HCT116 (cell line): ENCODE measurements at places on chromosomes 1 and 21.
A peak's percentile ranks its signal among the peaks of the same experiment; 100 is the strongest.

GRCh38 chr1:84436876-84437655, 38.8 kb downstream of the DNASE2B start:
- no peak for DNase-seq

- no peak for DNase-seq
These were observed 37.2 kb upstream of the C1orf115 start for GRCh38 chr1:220652995-220653394.

- no peak for DNase-seq
These were observed 2.7 kb downstream of the HMGN1 start for GRCh38 chr21:39346206-39346605.

- DNase-seq: no peak
These were observed 5.7 kb downstream of the ZBTB40 start for GRCh38 chr1:22457345-22457744.

DNA sequence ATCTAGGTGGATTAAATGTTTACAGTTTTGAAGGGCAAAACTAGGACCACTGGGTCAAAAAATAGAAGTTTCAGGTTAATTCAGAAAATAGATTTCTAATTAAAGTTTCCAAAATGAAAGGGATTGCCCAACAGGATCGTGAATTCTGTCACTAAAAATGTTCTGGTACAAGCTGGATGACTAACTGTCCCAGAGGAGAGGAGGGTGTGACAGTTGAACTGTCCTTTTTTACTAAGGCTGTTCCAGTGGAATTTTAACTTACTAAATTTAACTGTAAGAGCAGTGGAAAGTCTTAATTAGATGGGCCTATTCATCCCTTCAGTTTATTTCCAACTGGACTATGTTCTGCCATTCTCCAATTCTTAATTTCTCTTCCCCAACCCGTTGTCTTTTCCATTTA, 7.2 kb downstream of the SNX7 start:
- no peak for DNase-seq

DNA sequence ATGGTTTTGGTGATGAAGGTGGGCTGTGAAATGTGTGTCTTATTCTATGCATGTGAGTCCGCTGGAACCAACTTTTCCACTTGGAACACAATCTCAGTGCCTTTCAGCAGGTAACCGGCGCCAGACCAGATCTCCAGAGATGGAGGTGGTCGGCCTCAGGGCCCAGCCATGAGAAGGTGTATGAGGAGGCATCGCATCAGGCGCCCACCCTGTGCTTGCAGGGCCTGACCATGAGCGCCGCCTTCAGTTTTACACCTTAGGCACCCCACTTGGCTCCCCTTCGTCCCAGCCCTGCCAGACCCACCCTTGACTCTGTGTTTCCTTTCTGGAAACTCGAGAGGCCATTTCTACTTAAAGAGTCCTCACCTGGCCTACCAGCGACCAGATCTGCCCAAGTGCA, 48.6 kb upstream of the ATF3 start:
- no peak for DNase-seq

- no peak for DNase-seq
These were observed 38.6 kb downstream of the HTR6 start for GRCh38 chr1:19703280-19703679.

GRCh38 chr1:33392639-33393038, 38.3 kb downstream of the PHC2 start:
- no peak for DNase-seq

DNA sequence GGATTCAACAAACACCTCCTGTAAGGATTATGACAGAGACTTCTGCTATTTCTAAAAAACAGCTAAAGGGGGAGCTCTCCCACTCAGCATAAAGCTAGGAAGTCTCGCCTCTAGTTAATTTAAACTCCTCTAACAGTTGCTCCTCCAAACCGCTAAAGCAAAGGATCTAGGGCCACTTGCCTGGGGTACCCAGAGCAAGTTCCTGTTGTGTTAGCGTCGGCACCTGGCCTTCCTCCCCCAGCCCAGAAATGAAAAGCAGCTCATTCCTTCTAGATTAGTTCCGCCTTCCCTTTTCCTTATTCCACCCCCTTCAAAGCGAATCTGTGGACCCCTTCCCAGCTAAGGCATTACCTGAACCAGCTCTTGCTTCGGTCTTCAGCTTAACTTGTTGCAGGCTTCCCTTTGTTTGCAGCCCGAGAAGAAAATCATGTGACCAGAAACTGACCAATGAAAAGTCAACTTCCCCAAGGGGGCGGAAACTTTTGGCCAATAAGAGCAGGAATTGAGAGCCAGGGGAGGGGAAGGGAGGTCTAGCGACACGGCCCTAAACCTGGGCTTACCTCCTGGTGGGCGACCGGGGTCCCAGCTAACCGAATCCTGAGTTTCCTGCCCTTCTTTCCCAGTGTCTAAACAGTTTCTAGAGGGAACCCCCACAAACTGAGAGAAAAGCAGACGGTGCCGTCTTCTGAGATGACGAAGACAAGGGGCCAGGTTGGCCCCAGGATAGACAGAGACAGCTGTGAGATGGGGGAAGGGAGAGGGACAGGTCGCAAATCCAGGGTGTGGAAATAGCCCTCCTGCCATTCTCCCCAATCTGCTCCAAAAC, at the start of gene PBXIP1:
TSS of gene PBXIP1 (minus strand) at position 382 of the 826 bp plus-strand sequence. CDS start 2,378 bp downstream, outside the sequence.
- peak; percentile 80 for DNase-seq

DNA sequence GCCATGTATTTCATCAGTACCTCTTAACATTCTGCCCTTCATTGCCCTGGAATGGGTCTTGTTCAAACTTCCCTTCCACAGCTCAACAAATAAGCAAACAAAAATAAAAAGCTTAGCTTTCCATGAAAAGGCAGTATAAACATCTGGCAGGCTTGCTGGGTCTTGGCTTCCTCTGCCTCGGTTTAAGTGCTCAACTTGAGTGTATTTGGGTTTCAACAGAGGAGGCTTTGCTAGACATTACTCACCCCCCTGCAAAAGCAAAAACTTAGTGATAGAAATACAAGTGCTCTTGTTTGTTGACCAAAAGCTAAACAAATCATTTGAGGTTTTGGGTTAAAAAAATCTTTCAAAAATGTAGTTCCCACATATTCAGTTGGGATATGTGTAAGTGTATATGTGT, 518.5 kb downstream of the PLPP3 start:
- DNase-seq: no peak

DNA sequence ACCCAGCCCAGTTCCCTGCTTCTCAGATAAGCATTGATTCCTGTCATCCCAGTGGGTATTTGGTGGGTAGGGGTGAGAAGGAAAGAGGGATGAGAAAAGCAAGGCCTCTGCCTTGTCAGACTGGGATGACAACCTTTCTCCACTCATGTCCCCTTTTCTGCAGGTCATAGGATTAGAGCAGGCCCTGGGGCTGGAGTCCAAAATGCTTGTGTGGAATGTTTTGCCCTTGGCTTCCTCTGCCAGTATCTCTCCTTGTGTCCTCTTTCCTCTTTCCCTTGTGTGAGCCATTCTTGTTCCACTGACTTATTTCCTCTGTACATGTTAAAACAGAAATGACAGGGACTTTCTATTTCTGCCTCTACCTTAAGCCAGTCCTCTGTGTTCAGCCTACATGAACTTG, 4.1 kb downstream of the ATP2B4 start:
- no peak for DNase-seq

- no peak for DNase-seq
These were observed 31.5 kb downstream of the RIMS3 start for GRCh38 chr1:40633931-40634376.

GRCh38 chr1:117838911-117839310, 90.5 kb downstream of the GDAP2 start:
- DNase-seq: no peak

GRCh38 chr1:63330331-63330916, 8.1 kb downstream of the FOXD3 start:
- DNase-seq: no peak

- no peak for DNase-seq
These were observed 29.8 kb upstream of the DNASE2B start for GRCh38 chr1:84368441-84368840.

GRCh38 chr1:117147856-117148588, 26.5 kb upstream of the TRIM45 start:
- no peak for DNase-seq

- no peak for DNase-seq
These were observed 83.1 kb upstream of the DAB1 start for GRCh38 chr1:57506941-57507340.

DNA sequence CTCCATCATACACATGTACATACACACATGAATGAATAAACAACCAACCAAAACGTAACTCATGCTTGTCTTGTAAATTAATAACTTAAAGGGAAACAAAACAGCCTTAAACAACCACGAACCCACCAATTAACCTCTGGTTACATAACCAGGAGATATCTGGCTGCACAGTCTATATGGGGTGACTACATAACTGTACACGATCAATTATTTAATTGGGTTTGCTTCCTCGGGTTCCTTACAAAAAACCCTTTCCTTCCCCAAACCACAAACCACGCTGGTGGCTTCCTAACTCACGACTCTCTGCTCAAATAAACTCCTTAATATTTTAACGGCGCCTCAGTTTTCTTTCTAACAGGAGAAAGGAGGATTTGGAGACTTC, 744 bp downstream of the ZNF670 start:
- DNase-seq: no peak

DNA sequence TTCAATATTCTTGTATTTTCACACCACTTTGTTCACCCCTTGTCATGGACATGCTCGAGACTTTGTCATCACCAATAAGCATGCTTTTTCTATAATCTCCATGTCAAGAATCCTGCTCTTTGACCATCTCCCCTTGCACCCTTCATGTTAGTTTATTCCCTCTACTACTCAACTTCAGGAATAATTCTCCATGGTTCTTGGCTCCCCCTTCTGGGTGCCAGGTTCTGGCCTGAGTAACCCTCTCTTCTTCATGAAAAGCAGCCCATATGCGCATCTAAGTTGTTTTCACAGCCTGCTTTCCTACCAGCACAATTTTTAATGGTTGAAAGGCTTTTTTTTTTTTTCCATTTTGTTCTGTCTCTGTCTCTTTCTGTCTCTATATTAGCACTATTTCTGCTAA, 160.7 kb downstream of the LEPR start:
- no peak for DNase-seq

DNA sequence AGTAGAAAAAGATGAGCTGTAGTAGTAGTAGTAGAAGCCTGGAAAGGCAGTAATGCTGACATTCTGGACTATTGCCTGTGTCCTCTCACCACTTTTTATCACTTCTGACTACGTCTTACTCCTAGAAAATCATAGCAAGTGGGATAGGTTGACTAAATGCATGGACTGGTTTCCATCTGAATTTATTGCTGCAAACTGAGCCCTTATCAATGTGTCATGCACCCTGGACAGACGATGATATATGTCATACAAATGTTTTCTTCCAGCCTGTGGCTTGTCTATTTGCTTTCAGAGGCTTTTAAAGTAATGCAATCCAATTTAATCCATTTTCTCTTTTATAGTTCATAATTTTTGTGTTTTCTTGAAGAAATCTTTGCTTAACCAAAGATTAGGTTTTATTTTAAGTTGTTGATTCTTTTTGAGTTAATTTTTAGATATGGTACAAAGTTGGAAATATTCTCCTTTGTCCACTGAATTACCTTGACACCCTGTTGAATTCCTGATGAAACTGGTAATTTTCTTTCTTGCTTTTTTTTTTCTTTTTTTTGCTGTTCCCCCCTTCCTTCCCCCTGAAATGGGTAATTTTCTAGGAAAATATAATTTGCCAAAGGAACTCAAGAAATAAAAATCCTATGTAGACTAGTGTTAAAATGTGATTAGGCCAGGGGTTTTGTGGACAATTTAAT, 47.1 kb downstream of the PHACTR4 start:
- DNase-seq: no peak

DNA sequence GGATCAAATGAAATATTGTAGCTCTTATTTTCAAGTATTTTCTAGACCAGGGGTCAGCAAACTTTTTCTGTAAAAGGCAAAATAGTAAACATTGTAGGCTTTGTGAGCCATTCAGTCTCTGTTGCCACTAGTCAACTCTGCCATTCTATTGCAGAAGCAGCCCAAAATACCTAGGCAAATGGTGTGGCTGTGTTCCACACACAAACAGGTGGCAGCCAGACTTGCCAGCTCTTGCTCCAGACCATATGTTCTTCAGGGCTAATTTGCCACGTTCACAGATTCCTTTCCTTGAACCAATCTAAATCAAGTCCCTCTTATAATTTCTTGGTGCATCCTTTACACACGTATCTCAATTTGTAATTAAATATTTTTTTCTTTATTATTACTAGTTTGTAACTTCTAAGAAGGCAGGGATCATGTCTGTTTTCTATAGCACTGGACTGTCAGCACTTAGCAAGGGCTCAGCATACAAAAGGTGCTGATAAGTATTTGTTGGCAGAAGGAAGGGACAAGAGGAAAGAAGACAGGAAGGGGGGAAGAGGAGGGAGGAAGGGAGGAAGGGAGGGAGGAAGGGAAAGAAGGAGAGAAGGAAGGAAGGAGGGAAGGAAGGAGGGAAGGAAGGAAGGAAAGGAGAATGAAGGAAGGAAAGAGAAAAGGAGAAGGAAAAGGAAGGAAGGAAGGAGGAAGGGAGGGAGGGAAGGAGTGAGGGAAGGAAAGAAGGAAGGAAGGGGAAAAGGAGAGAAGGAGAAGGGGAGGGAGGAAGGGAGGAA, 106.5 kb upstream of the EDEM3 start:
- DNase-seq: no peak

DNA sequence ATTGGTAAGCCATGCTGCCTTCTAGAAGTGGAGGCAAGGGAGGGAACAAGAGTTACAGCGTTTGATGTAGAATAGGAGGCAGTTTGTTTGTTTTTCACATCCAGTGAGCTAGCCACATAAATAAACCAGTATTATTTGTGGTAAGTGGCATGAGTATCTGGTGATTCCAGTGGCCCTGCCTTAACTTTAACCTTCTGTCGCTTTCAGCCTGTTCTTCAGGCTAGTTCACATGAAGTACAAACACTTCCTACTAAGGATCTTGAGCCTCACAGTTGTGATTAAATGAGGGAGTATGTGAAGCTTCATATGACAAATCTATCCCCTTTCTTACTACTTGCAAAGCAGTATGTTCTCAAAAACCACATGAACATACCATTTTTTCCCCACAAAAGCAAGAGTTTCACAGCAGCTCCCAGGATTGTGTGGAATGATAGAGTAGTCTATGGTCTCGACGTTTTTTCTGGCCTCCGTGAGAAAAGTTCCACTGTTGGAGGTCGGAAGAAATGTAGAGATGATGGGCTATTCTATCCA, 59.5 kb downstream of the PHACTR4 start:
- no peak for DNase-seq

- DNase-seq: no peak
These were observed 49.0 kb downstream of the KCNN3 start for GRCh38 chr1:154821083-154821482.

DNA sequence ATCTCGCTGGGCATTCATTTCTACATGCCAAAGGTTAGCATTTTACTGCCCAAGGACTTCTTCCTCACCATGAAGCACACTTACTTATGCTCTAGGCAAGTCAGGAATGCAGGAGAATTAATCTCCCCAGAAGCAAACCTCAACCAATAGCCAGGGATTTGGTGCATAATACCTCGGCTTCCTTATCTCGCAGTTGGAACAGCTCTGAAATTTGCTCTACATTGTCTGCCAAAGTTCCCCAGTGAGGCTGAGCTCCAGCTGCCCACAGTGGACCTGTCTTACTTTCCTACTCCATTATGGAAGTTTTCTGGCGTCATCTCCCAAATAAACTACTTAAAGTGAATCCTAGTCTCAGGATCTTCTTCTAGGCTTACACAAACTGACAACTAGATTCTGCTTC, 57.6 kb upstream of the PPM1J start:
- DNase-seq: no peak
